Omental fat pad (tissue), 4 donors: ENCODE measurements at places on chromosomes 4 and X. TPM values are rescaled to one million over a fixed set of nuclear protein-coding genes. Genes with fewer than 3 reads are reported as not detected.

GRCh38 chrX:530726-531610 is 99.6 kb upstream of the SHOX start:
- DNase-seq: no peak

DNA sequence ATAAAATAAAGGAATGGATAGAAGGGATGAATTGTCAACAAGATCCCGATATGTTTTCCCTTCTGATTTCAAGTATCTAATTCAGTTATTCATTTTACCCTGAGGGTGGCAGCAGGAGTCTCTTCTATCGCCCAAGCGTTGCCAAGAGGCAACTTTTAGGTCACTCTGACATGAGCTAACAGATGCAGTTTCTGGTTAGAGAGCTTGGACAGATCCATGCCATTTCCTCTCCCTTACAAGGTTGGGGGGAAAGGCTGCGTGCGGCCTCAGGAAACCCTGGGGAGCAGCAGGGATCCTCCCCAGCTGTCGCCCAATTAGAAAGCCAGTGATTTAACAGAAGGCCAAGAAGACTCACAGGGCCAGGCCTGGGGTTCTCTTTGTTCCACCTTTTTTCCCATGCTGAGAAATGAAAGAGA is 35.3 kb upstream of the WAS start:
- DNase-seq: no peak

- no peak for DNase-seq
These were observed 39.5 kb downstream of the NOP14 start for GRCh38 chr4:2923668-2924173.

DNA sequence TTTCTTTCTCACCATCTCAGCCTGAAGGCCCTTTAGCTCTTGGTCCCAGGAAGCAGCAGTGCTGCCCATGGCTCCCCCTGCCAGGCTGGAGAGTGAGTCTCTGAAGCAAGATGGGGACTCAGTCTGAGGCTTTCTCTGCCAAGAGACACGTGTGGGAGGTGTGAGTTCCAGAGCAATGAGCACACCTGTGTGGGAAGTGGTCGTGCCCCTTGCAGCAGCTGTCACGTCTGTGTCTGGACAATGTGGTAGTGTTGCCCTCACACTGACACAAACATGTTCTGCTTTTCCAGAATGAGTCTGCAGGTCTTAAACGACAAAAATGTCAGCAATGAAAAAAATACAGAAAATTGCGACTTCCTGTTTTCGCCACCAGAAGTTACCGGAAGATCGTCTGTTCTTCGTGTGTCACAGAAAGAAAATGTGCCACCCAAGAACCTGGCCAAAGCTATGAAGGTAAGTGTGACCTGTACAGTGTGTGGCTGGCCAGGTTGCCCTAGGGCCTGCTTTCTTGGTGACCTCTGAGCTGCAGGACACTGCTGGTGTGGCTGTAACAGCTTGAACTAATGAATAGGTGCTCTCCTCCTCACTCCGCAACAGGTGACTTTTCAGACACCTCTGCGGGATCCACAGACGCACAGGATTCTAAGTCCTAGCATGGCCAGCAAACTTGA is 1.9 kb downstream of the TACC3 start:
- DNase-seq: no peak

DNA sequence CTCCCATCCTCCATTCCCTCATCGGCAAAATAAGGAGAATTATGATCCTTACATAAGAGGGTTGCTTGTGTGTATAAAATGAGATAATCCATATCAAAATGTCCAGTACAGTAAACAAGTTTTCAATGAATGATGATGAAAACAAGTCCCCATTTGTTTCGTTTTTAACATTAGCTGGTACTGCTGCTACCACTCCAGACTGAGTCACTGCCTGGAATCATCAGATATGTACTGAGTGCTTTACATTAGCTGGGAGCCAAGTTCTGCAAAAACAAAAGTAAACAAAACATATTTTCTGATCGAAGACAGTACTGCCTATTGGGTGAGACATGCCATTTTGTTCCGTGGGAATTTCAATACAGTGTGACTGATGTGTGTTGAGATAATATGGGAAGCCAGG is 123.2 kb upstream of the IGFBP7 start:
- DNase-seq: no peak

- no peak for DNase-seq
These were observed 151.6 kb downstream of the SLIT2 start for GRCh38 chr4:20403290-20403689.

- no peak for DNase-seq
These were observed 601.1 kb upstream of the GRIA3 start for GRCh38 chrX:122582975-122583305.

GRCh38 chrX:119503484-119503861 is 35.2 kb downstream of the SLC25A5 start:
- no peak for DNase-seq

DNA sequence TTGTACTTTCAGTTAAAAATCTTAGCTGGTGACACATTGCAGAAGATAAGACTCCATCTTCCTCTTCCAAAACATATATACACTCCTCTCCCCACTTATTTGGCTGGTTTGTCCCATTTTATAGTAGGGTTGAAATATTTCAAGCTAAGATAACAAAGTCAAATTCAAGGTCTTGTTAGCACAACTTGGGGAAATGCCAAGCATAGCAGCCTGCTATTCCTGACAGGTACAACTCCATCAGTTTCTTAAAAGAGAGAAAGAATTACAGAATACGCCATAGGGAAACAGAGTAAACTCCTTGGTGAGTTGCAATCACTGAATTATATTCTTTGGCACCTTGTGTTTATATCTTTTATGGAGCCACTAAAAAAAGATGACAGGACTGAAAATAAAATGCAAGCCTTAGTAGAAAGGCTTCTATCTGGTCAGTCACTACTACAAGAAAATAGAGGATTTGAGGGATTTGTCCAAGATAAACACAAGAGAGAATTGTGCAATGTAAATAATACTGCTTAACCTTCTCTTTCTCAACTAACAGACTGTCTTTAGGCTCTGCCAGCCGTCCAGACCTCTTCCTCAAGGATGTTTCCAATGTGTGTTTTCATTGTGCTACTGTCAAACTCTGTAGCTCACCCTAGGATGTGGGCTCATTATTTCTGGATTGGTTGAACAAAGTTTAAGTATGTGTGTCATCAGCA is 170.3 kb downstream of the VEGFC start:
- DNase-seq: no peak

DNA sequence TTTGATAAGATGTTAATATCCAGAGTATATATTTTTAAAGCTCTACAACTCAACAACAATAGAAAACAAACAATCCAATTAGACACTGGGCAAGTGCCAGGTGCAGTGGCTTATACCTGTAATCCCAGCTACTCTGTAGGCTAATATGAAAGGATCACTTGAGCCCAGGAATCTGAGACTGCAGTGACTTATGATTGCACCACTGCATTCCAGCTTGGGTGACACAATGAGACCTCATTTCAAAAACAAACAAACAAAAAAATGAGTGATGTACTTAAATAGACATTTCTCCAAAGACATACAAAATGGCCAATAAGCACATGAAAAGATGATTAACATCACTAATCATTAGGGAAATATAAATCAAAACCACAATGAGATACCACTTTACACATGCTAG is 356.8 kb upstream of the PCDH10 start:
- no peak for DNase-seq

DNA sequence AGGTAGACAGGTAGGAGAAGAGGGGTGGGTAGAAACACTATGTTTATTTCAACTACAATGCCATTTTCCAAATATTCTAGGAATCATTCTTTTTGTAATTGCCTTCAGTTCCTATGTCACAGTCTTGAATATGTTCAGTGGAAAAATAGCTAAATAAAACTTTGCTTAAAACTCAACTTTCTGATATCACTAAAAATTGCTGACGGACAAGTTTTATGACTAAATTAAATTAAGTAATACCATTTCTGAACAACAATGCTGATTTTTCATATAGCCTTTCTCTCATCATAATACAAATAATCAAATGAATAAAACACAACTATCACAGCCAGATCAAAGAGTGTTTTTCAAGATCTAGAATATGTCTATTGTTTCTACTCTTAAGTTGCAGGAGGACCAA is 53.1 kb downstream of the TEC start:
- no peak for DNase-seq

GRCh38 chr4:907103-907400 is 25.1 kb downstream of the GAK start:
- no peak for DNase-seq

- DNase-seq: no peak
These were observed 559 bp upstream of the PCDH18 start for GRCh38 chr4:137532869-137533236.

GRCh38 chrX:20455001-20455400 is 188.3 kb upstream of the RPS6KA3 start:
- no peak for DNase-seq

DNA sequence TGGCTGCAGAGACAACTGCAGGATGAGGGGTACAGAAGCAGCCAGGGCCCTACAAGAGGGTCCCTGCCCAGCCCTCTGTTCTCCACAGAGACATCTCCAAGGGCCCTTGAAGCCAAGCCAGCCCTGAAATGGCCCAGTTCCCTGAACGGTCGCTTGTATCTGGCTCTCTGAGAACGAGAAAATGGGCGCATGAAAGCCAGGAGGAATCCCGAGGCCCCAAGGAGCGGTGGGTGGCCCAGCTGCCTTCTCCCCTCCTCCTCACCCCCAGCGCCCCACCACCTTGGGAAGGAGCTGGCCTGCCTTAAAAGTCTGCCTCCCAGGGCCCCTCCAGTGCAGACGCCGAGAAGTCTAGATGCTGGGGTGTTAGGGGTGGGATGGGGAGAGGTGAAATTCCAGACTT is 5.7 kb downstream of the ZNF185 start:
- no peak for DNase-seq

DNA sequence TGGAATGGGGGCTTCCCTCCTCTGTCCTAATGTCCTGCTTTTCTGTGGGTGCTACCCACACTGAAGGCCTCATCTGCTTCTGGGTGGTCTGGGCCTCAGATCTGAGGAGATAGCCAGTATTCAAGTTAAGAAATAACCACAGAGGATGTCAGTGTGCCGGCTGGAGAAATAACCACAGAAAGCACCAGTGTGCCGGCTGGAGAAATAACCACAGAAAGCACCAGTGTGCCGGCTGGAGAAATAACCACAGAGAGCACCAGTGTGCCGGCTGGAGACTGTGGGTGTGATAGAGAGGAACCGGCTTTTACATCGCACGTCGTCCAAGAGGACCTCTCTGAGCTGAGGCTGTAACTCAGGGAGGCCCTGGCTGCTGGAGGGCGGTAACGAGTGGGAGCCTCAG is 65.7 kb upstream of the PSAPL1 start:
- no peak for DNase-seq

GRCh38 chr4:177771645-177772044 is 329.4 kb upstream of the AGA start:
- DNase-seq: no peak

DNA sequence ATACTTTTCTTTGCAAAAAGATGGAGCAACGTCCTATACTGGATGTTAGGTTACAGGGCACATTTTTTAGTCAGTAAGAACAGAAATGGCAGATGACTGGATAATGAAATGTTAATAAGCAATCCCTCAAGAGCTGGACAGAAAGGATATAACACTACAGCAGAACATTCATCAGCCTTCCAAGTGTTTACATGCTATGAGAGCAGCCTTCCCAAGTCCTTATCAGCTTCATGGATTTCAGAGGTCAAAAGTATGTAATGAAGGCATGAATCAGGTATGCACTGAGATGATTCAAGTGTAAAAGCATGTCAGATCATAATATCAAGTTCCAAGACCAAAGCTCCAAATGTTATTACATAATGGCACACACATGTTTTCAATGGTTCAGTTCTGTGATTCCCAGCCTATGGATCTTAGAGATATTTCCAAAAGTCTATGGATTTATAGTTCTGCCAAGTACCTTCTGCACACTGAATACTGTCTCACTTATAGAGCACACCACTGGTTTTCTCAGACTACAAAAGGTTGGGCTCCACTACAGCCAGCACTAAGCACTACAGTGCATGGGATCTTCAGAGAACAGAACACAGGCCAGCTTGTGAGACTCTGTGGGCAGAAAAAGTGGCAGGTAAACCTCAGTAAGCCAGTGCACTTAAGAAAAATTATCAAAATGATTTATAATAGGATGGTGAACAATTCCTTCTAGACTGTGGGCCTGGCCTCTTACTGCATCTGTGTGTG is 49.2 kb downstream of the GPC4 start:
- no peak for DNase-seq

DNA sequence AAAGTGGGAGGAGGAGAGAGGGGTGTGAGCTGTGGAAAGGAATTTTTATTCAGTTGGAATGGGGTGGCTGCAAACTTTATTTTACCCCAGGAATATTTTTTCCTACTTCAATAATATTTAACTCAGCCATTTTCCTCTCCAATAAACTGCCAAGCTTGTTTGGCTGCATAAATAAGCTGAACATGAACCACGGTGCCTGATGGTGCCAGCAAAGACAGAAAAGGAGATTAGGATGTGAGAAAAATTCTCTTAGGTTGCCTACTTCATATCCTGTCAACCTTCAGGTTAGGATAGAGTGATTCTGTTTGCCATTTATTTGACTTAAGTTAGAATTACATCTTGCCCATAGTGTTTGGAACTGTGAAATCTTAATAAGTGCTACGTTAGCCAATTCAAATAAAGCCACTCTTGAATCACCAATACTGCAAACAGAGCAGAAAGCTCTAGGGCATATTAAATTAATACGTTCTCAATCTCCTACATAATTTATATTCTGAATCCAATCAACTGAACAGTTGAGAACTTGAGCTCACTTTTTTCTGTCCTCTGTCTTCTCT is 195.1 kb downstream of the ARHGAP24 start:
- DNase-seq: no peak

Gene SYP
- total RNA-seq: 3.3 TPM

Gene SASH3
- 25.4 TPM for total RNA-seq

Gene PAGE4
- not detected for total RNA-seq

Gene PNMA6E
- not detected for total RNA-seq

Gene TMEM33
- 34.3 TPM for total RNA-seq
